ENCODE measurements at places on chromosomes 5 and 9.

DNA sequence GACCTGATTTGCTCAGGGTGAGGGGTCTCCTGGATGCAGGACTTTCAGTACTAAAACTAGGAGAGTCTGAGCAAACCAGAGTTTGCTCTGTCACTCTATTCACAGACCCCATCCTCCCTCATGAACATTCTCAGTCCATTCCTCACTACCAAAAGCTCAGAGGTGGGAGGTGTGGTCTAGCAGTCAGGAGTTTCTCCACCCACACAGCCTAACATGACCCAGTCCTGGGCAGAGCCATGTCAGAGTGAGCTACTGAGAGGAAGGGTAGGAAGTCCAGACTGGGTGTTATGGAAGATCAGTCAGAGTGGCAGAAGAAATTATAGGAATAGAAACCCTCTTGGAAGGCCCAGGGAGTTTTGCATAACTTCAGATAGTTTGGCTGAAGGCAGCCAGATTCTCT is 113.3 kb upstream of the GRAMD2B start:
- no peak for DNase-seq

DNA sequence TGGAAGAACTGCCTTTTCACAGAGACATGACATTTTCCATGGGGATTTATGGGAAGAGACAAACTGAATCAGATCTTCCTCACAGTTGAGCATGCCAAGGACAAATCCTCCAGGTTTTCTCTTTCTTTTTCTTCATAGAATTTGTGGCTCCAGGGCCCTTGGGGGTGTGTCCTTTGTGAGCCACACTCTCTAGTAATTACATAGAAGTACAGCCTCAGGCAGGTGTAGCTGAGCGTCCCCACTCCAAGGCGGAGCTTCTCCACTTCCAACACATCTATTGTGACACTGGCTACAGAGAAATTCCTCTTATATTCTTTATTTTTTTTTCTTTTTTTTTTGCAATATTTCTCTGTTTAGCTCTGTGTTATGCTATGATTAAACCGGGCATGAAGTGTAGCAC is 420.5 kb upstream of the CD180 start:
- DNase-seq: no peak

GRCh38 chr5:9516591-9516990 is 29.3 kb downstream of the SEMA5A start:
- no peak for DNase-seq

DNA sequence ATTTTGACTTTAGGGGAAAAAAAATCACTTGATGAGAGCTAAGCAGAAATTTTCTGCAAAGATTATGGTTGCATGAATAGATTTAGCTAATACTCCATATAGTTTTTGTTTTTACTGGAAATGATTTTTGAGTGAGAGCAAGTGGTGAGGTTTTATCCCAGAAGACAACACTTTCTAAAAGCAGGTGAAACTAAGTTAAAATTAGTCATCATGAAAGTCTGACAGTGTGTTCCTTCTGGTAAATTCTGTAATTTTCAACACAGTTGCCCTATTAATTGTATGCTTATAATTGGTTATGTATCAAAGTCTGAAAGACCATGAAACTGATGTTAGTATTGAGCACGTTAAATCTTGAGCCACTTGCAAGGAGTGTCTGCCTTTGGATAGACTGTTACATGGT is 91.5 kb downstream of the SMARCA2 start:
- DNase-seq: no peak

- no peak for DNase-seq
Measured at GRCh38 chr9:89889865-89890264, 285.1 kb downstream of the GADD45G start.

DNA sequence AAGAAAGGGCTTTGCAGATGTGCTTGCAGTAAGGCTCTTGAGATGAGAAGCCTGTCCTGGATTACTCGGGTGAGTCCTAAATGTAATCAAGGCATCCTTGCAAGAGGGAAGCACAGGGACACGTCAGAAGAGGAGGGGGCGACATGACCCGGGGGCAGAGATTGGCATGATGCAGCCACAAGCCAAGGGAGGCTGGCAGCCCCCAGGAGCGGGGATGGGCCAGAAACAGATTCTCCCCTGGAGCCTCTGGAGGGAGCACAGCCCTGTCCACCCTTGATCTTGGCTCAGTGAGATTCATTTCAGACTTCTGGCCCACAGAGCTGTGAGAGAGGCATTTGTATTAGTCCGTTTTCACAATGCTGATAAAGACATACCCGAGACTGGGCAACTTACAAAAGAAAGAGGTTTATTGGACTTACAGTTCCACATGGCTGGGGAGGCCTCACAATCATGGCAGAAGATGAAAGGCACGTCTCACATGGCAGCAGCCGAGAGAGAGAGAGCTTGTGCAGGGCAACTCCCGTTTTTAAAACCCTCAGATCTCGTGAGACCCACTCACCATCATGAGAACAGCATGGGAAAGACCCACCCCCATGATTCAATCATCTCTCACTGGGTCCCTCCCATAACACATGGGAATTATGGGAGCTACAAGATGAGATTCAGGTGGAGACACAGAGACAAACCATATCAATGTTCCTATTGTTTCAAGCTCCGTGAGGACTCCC is 76.1 kb downstream of the ADAMTS2 start:
- no peak for DNase-seq

- no peak for DNase-seq
Measured at GRCh38 chr9:89513837-89514236, 15.9 kb upstream of the SEMA4D start.

DNA sequence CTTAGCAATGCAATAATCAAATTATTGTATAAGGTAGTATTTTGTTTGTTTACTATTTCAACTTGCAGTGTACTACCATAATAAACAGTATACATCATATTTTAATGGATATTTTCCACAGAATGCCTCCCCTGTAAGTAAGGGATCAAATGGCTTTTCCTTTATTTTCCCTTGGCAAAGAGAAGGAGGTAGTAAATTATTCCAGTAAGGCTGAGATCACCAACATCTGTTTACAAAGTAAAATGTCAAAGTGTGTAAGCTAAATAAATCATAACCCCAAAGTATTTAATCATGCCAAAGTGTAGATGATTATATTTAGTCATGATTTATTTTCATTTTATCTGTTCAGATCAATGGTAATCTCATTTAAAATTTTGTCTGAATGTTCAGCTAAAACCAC is 537.6 kb downstream of the PRDM9 start:
- DNase-seq: no peak

DNA sequence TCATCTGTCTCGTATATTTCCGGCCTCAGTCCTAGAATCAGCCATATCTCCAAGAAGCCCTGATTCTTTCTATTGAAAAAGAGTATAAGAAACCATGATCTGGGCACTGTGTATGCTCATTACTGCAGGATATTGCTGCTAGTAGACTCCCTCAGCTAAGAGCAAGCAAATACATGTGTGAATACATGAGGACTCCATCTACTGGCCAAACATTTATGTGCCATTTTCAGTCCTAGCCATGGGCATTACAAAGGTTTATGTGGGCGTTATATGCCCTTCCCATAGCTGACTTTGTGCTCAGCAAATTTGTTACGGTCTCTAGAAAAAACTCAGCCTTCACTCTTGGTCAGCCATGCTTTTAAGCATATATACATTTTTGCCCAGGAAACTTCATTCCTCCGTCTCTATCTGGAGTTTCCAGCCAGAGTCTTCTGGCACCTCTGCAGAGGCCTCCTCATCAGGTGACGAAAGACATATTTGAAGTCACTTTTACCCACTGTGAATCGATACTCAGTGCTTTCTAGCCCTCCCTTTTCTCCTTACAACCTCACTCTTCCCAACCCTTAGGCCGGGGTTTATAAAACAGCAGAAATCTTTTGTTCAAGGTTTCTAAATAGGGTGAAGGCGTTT is 1495.6 kb upstream of the CDH6 start:
- DNase-seq: no peak

DNA sequence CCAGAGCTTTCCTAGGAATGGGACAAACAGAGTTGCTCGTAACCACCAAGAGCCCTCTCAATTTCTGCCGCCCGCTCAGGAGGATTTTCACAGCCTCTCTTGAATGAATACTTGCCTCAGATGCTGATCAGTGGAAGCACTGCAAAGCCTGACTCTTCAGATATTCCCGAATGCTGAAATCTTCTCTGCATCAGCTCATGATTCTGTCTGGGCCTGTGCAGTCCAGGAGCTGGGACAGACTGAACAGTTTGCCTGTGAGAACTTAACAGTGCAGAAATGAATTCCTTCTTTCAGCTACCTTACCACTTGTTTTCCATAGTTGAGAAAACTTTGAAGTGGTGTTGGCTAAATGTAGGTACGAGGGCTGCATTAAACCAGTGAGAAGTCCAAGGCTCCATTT is 17.1 kb downstream of the ZNF462 start:
- DNase-seq: no peak

- no peak for DNase-seq
Measured at GRCh38 chr5:34535944-34536623, 120.0 kb upstream of the RAI14 start.

DNA sequence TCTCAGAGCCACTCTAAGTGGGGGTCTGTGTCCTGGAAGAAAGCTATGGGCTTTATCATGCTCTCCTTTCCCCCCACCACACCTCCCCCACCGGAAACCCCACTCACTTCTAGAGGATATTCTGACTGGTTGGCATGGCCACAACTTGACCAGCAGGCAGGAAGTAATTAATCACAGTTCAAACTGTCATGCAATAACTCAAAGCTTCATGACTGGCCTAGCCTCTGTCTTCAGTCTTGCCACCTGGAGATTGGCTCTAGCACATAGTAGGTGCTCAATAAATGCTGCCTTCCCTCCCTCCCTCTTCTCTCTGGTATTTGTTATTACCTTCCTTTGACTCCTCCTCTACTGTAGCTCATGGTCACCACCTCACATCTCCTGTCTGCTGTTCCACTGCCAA is 124.7 kb downstream of the GABBR2 start:
- DNase-seq: no peak

- DNase-seq: peak; percentile 92
Measured at GRCh38 chr9:68704814-68705530, at the start of gene PIP5K1B. PIP5K1B (plus strand) TSS chr9:68705240; CDS start chr9:68822615, 117,375 bp downstream.

DNA sequence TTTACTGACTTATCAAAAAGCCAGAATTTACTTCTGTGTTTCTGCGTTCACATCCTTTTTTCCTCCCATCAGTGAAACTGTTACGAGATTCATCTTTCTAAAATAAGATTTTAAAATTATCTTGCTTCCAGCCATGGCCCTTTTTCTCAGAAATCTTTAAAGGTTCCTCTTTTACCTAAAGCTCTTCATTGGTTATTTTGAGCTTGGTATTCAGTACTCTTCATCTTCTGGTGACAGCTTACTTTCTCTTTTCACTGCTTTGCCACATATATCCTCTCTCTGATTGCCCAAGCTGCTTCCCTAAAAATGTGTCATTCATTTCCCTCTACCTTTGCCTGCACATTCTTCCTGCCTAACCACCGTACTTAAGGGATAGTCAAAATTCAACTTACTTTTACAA is 32.3 kb downstream of the TGFBR1 start:
- no peak for DNase-seq

DNA sequence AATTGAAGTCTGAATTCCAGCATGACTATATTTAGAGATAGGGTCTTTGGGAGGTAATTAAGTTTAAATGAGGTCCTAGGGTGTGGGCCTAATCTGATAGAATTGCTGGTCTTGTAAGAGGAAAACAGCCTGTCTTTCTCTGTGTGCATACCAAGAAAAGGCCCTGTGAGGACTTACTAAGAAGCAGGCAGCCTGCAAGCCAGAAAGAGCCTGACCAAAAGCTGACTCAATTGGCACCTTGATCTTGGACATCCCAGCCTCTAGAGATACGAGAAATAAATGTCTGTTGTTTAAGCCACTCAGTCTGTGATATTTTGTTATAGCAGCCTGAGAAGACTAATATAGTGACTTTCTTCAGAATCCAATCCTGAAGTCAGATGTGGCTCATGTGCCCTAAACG is 14.6 kb downstream of the ARL14EPL start:
- no peak for DNase-seq

- no peak for DNase-seq
Measured at GRCh38 chr9:90037146-90037797, 432.5 kb downstream of the GADD45G start.

- DNase-seq: no peak
Measured at GRCh38 chr9:18255747-18256146, 218.2 kb upstream of the ADAMTSL1 start.

GRCh38 chr5:140349244-140349643 is 2.8 kb upstream of the HBEGF start:
- DNase-seq: no peak

DNA sequence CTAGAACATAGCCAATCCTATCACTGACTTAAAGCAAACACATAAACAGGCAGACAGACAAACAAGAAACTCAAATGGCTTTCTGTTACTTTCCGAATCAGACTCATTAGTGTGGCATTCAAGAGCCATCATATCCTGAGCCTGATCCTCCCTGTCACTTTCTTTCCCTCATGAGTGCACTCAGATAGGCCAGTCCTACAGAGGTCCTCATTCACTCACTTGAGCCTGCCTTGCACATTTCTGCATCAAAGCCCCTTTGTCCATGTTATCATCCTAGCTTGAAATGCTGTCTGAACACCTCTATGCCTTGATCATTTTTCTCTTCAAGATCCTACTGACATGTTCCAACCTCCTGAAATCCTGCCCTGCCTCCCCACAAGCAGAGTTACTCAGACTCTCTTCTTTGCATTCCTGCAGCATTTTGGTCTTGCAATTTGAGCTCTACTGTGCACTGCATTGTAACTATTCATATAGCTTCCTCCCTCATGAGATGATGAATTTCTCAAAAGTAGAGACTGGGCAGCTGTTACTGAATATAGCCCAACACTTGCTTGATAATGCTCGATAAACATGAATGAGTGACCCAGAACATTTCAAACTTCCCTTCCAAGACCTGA is 126.9 kb downstream of the PALM2AKAP2 start:
- DNase-seq: no peak

GRCh38 chr5:167207081-167207480 is 1084.4 kb upstream of the WWC1 start:
- no peak for DNase-seq

GRCh38 chr5:33408816-33409215 is 31.9 kb upstream of the TARS1 start:
- DNase-seq: no peak

Data from Right ventricle myocardium inferior (tissue), 1 donor.